ENCODE measurements at places on chromosomes 6 and 20.

- DNase-seq: no peak
Observed at GRCh38 chr20:21706261-21707195, 1.1 kb downstream of the PAX1 start.

DNA sequence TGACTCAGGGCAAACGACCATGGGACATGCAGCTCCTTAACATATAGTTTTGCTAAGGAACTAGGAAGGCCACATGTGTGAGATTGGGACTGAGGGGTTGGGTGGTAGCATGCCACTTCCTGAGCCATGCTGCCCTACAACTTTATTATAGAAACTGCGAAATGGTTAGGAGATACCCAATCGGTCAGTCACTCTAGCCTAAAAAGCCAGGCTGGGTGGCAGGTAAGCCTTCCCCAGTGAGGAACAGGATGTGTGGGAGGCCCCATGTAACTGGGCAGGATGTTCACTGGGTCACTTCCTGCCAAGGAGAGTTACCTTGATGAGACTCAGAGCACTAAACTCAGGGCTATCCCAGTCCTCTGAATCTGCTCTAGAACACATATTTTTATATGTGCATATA, 123.5 kb downstream of the MAP3K7 start:
- DNase-seq: no peak

GRCh38 chr20:7673841-7674240, 266.4 kb downstream of the HAO1 start:
- DNase-seq: no peak

- no peak for DNase-seq
Observed at GRCh38 chr6:52515219-52515960, 61.5 kb downstream of the TRAM2 start.

DNA sequence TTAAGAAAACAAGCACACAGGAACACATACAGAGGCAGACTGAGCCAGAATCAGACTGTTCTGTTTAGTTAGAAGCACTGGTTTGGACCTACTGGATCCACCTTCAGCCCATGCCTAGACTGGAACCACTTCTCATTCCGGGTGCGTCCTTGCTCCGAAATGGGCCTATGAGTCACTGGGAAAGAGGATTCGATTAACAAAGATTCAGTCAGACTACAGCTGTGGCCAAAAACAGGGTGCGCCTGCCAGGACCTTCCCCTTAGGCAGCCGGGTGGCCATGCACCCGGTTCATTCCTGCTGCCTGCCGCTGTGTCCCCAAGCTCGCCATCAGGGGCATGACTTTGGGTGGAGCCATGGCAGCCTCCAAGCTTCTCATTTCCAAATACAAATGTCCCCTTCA, 14.5 kb upstream of the KCNK5 start:
- DNase-seq: no peak

DNA sequence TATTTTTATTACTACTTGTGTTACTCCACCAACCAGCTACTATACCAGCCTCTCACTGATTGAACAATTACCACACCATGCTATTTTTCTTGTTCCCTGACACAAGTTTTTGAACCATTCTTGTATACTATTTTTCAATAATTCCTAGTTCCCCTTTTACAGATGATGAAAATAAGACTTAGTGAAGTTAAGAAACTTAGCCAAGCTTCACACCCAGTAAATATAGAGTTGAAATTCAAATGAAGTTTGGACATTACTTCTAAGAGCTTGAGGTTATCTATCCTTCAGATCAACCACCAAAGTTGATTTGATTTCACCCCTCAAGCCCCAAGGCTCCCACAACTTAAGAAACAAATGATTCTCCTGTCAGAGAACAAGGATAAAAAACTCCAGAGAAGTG, 13.1 kb upstream of the BCAS1 start:
- DNase-seq: no peak

DNA sequence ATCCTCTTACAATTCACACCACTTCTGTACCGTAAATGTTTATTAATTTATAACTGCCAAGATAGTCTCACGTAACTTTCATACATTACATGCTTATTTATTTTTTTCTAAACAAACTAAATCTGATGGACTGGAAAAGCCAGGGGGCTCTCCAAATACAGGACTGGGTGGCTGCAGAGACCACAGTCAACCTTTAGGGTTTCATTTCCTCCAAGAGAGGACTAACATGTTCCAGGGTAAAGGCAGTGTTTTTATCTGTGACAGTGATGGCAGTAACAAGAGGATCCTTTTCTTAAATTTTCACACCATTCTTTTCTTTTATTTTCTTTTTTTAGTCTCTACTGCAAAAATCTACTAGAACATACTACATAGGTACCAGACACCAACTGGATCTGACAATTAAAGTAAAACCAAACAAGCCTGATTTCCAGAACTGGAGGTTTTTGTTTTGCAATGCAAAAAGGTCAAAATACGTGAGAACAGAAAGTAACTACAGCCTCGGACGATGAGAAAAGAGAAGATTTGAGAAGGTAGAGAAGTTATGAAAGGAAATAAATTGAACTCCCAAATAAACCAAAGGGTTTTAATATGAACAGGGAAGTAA, 1.2 kb downstream of the LMBRD1 start:
- DNase-seq: peak; percentile 55

GRCh38 chr6:37830225-37830624, 10.7 kb downstream of the ZFAND3 start:
- no peak for DNase-seq

DNA sequence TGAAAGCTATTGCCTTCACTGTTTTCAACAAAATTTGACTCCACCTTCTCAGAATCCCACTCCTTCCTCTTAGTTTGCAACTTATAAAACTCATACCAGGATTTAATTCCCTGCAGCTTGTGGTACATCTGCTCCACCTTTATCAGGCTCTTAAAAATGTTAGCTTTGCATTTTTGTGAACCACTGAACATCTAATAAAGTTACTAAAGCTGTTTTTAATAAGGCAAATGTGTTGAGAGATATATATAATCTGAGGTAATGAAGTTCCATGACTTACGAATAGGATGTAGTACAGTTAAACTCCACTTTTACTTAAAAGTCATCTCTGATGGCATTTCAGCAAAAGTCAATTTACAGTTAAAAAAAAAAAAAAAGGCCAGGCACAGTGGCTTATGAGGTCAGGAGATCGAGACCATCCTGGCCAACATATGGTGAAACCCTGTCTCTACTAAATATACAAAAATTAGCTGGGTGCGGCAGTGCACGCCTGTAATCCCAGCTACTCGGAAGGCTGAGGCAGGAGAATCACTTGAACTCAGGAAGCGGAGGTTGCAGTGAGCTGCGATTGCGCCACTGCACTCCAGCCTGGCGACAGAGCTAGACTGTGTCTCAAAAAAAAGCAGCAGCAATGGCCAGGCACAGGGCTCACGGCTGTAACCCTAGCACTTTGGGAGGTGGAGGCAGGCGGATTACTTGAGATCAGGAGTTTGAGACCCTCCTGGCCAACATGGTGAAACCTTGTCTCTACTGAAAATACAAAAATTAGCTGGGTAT, 106.2 kb downstream of the KIF13A start:
- DNase-seq: no peak

- DNase-seq: no peak
Observed at GRCh38 chr6:150266963-150267685, 101.7 kb upstream of the IYD start.

DNA sequence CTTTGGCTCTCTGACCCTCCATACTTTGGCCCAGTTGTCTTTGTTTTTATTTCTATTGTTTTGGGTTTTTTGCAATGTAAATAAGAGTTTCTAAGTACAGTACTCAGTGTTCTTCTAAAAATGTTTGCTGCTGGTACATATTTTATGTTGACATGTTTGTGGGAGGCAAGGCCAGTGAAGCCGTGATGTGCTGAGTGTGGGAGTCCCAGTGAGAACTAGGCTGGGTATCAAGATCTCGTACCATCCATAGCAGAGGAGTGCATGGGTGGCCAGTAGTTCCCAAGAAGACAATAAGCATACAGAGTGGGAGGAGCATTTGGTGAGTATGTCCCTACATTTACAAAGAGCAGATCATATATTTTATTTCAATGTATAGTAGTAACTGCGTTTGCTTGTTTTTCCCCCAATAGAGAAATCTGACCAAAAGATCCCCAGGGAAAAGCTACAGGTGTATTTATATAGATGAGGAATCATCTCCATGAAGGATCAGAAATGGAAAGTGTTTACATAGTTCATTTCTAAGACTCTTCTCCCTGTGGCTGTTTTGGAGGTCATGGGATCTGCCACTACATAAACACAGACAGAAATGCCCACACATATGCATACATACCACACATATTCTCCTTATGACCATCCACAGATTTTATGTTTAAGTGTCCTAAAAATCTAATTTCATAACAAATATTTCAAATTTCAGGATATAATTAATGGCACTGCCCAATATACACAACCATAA, 285.9 kb downstream of the ALDH8A1 start:
- DNase-seq: no peak

DNA sequence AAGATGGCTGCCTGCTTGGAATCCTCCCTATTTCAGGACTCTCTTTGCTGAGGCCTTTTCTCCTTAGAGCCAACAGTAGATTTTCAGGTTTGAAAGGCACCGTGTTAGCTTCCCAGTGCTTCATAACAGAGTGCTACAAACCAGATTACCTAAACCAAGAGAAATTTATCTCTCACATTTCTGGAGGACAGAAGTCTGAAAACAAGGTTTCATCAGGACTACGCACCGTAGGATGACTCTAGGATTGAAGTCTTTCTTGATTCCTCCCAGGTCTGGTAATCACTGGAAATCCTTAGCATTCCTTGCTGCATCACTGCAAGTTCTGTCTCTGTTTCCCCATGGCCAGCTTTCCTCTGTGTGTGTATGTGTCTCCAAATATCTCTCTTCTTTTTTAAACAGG, 508.4 kb upstream of the GJE1 start:
- DNase-seq: no peak

DNA sequence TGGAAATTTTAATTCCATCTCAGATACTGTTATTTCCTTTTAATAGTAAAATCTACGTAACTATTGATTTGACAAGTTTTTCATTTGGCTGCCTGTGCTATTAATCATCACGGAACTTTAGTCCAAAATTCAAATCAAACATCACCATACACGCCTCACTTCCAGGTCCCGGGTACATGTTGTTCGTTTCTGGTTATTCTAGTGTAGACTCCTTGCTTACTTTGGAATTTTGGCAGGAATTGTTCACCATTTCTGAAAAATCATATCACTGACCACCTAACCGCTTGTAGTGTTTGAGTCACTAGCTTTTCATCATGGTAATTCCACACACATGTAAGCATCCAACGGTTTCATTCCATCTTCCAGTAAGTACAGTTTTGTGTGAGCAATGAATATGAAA, 98.0 kb upstream of the NHSL1 start:
- DNase-seq: no peak

- DNase-seq: no peak
Observed at GRCh38 chr20:58039274-58040092, 189.0 kb downstream of the ANKRD60 start.

- DNase-seq: no peak
Observed at GRCh38 chr20:33864324-33864963, 53.3 kb downstream of the CHMP4B start.

- no peak for DNase-seq
Observed at GRCh38 chr6:18266523-18266912, 2.2 kb upstream of the DEK start.

DNA sequence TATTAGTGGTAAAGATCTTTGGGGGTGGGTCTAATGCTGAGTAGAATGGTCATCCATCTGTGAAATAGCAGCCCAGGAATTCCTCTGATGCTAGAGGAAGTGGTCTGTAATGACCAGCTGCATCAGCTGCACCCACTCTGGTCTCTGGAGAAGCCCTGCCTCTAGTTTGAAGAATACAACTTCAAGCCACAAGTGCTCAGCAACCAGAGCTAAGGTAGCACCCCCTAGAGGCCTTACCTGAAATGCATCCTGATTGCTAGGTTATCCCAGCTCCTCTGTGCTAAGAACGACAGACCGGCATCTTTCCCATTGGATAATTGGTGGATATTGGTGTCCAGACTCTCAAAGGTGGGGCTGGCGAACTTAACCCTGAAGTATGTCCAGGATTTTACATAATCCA, 58.2 kb downstream of the DNAH8 start:
- DNase-seq: peak; percentile 50

DNA sequence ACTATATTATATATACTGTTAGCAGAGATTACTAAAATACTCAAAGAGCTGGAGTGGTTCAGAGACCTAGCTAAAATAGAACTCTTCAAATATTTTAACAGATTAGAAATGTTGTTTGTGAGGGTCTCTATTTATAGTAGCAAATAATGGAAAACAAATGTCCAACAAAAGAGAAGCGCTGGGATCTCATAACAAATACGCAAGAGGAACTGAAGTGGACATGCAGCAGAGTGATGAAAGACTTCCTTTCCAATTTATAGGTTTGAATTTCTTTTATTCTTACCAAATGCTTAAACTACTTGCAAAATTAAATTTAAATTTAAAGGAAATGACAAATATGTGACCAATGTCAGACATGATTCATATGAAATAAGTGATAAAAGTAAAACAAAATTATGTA, 49.9 kb downstream of the PIGU start:
- DNase-seq: no peak

GRCh38 chr20:45994761-45995493, 13.8 kb upstream of the MMP9 start:
- no peak for DNase-seq

DNA sequence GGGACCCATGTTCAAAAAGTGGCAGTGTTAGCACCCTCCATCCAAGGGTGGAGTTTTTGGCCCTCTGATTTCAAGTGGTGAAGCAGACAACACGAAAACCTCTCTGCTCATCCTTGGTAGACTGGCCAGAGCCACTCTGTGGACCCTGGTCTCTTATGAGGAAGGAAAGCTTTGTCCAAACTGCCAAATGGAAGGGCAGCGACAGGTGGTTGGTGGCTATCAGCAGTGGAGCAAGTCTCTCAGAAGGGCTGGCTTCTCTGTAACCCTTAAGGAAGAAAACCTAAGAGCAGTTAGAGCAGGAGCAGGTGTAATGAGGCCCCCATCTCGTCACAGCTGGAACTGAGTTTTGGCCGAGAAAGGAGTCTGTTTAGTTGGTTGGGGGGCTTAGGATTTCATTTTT, 155.8 kb downstream of the SLC16A10 start:
- no peak for DNase-seq

- no peak for DNase-seq
Observed at GRCh38 chr6:3052481-3053230, 15.6 kb upstream of the RIPK1 start.

DNA sequence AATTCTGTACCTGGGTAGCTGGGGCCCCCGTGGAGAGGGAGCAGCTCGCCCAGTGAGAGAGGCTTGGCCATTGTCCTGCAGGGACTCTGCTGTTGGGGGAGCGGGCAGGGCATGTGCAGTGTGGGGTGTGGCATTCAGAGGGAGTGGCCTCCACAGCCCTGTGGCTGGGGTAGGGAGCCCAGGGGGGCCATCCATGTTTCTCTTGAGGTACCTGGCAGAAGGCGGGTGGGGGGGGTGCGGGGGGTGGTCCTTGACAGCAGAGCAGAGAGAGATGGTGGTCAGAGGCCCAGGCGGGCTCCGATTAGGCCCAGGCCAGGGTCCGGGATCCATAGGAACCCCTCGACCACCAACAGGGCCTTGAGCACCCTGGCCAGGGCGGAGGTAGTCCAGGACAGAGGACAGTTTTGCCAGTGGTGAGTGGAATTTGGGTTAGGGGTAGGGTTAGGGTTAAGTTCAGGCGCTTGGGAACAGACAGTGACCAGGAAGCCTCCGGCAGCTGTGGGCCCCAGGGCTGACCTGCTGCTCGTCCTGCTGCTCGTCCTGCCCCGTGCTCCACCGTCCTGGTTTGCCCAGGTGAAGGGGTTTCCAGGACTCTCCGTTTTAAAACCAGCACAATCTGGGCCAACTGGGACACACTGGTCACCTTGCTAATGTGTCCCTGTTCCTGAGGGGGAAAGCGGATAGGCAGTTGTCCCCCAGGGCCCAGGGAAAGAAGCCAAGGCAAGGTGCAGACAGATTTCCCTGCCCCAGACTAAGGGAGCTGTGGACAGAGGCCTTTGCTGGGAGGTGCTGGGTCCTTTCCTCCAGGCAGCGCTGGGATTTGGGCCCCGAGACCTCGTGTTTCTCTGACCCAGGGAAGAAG, 24.8 kb upstream of the MYT1 start:
- DNase-seq: no peak
